ENCODE measurements at places on chromosomes 4 and X.

- DNase-seq, result no peak
Observed at GRCh38 chr4:20574986-20575385, 125.3 kb upstream of the PACRGL start.

- DNase-seq, result no peak
Observed at GRCh38 chrX:139784807-139785206, 76.8 kb upstream of the MCF2 start.

- no peak for DNase-seq
Observed at GRCh38 chr4:41693629-41694028, 54.9 kb downstream of the PHOX2B start.

GRCh38 chr4:17718471-17718870 is 63.0 kb downstream of the FAM184B start:
- no peak for DNase-seq

- no peak for DNase-seq
Observed at GRCh38 chr4:128286474-128287058, 1.0 kb downstream of the PGRMC2 start.

GRCh38 chr4:106628586-106629267 is 260.1 kb upstream of the GIMD1 start:
- no peak for DNase-seq

- no peak for DNase-seq
Observed at GRCh38 chrX:124238268-124238667, 94.2 kb upstream of the TEX13D start.

DNA sequence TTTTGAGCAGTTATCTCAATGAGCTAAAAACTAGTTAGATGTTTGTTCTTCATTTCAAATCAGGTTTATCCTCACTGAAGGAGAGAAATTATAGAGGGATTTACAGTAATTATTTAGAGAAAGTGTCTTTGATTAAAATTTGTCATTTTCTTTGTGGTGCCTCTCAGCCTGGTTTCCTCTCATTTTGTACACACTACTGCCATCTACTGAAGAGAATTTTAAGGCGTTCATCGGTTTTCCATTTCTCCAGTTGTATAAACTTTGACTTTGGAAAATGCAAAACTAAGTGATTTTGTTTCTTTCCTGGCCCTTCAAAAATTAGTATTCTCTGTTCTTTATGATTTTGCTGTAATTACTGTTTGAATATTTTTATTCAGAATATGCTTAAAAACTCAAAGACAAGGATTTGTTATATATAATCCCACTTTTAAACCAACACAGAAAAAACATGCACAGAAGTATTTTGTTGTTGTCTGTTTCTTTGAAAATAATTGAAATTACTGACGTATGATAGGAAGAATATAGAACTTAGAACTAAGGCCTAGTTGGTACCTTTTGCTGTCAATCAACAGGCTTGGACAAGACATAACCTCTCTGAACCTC is 34.4 kb upstream of the ANXA3 start:
- no peak for DNase-seq

DNA sequence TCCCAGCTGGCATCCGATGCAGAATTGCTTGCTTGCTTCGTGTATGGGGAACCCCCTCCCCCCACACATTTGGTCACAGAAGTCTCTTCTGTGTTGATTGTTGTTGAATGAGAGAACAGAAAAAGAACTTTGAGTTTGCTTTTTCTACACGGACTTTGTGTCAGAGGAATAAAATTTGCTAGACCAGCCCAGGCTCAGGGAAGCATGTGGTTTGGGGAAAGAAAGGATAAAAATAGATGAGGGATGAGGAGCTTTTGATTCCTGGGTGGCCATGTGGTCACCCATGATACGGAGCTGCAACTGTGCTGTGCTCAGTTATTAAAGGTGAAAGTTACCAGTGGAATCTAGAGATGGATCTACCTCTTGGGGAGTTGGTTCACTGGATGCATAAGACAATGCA is 34.2 kb upstream of the ESX1 start:
- no peak for DNase-seq

All from Right ventricle myocardium superior (tissue), 1 donor.